T-helper 2 cell (primary cell): ENCODE measurements at places on chromosomes 3 and 15.

DNA sequence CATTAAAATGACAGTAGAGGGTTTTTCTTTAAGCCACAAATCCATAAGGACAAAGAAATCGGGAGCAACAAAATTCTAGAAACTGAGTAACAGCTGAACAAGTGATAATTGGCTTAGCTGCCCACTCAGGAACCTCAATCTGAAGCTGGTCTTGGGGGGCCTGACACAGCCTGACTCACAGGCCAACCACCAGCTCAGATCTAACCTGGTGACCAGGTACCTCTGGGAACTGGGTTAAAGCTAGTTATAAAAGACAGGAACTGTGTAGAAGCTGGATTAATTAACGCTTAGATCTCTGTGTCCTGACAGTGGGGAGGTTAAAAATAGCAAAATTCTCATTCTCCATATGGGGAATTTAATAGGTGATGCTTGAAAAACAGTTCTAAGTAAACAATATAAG lies 161.9 kb downstream of the PLCL2 start:
- no peak for DNase-seq

DNA sequence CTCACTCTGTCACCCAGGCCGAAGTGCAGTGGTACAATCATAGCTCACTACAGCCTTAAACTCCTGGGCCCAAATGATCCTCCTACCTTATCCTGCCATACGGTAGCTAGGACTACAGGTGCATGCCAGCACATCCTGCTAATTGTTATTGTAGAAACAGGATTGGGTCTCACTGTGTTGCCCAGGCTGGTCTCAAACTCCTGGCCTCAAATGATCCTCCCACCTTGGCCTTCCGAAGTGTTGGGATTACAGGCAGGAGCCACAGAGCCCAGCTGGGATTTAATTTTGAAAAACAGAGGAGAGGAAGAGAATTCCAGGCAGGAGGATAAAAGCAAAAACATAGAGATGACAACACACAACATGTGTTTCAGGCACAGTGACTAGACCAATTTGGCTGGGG lies 40.5 kb downstream of the SFMBT1 start:
- no peak for DNase-seq

- no peak for DNase-seq
These were observed 34.4 kb upstream of the SLC6A1 start for GRCh38 chr3:10957976-10958749.

DNA sequence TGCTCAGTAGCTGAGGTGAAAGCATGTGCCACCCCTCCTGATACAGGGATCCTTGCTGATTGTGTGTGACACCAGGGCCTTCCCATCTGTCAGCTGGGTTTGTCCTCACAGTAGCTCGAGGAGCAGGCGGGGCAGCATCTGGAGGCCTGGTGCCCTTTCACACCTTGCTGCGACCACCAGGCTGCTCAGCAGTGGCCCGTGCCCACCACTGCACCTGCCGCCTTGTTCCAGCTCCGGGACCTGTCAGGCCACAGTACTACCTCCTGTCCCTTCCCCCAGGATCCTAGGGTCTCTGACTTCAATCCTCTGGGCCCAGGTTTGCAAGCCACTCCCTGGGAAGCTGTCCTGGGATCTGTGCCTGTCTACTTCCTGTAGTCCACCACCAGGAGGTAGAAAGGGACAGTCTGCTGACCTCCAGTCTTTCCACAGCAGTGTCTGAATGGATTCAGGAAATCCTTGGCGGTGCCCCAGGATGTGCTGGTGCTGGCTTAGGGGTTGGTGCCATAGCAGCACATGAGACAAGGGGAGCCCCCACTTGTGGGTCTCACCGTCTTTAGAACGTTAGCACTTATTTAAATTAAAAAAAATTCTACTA lies 27.5 kb downstream of the APBA2 start:
- DNase-seq, result no peak

DNA sequence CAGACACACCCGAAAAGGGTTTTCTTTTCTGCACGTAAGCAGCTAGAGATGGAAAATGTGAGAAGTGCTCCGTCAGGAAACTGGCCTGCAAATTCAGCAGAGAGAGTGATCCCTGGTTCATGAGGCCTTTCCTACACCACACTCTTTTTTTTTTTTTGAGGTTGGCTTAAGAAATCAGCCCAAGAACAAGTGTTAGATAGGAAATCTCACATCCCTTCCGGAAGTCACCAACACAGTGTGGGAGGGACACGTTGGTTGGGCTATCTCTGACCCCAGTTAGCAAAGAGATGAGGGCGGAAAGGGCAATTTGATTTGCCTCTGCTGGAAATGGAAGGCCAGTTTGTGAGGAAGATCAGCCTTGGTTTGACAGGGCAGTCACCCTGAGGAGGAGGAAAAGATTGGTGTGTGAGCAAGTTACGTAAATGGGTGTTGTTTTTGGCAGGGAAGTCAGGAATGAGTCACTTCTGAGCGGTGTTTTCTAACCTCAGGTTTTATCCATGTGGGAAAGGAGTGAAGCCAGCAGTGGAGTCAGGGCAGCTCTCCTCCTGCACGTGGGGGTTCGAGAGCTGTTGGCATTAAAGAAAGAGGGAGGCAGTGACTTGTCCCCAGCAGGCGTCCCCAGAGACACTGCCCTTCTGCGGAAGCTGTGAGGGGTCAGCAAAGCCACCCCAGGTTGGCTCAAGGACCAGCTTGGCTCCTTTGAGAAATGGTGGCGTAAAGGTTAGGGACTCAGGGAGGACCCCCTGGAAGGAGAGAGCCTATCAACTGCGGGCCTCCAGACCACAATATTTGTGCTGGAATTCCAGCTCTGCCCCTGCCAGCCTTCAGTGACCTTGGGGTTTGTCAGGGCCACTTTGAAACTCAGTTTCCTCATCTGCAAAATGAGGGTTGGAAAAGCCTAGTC lies 237.6 kb upstream of the BHLHE40 start:
- no peak for DNase-seq

DNA sequence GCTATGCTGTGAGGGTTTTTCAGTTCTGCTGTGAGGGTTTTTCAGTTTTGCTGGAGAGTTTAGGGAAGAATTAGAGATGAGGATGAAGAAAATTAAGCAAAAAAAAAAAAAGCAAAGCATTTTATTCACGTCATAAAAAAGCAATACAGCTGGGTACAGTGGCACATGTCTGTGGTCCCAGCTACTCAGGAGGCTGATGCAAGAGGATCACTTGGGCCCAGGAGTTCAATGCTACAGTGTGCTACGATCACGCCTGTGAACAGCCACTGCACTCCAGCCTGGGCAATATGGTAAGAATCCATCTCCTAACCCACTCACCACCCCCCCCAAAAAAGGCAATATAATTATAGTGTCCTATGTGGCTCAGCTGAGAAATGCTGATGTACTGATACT lies 162.7 kb downstream of the MAGI1 start:
- no peak for DNase-seq

- DNase-seq, result no peak
These were observed 108.1 kb downstream of the USP13 start for GRCh38 chr3:179760944-179761343.

DNA sequence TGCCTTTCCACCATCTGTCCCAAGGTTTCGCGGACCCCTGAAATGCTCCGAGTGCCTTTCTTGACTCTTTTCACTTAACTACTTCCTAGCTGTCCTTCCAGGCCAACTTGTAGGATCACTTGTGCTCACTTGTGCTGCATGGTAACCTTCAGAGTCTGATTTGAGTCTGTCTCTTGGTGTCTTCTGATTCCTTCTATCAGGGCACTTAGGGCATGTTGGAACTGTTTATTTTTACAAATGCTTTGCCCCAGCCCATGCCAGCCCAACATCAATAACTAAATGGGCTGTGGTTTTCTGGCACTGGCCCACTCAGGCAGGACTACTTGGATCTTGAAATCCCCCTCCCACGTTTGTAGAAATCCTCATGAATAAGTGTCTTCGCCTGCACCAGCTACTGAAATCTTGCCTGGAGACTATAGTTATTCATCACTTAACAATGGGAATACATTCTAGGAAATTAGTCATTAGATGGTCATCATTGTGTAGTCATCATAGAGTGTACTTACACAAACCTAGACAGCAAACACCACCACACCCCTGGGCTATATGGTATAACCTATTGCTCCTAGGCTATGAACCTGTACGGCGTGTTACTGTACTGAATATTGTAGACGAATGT lies 123.1 kb upstream of the STRIT1 start:
- no peak for DNase-seq

GRCh38 chr15:45083223-45083622 lies 30.7 kb downstream of the DUOX2 start:
- DNase-seq, result no peak

DNA sequence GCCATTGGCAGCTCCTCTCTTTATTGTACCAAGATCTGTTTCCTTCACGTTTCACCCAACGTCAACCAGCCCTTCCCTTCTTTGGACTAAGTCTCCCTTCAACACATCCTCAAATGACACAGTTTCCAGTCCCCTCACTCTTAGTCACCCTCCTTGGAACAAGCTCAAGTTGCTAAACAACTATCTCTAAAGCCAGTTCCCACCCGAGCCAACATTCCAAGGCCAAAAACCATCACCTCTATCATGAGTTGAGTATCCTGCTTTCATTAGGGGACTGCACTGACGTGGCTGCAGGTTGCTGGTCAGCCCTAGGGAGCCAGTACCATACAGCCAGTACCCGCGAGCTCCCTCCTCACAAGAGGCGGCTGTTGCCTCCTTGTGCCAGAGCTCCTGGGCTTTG lies 73.8 kb downstream of the LIPC start:
- no peak for DNase-seq

- no peak for DNase-seq
These were observed 30.8 kb downstream of the PCOLCE2 start for GRCh38 chr3:142858043-142858442.

GRCh38 chr3:117719316-117719926 lies 1009.8 kb downstream of the TUSC7 start:
- no peak for DNase-seq

- DNase-seq, result no peak
These were observed 12.3 kb downstream of the ARL13B start for GRCh38 chr3:93992207-93992606.

DNA sequence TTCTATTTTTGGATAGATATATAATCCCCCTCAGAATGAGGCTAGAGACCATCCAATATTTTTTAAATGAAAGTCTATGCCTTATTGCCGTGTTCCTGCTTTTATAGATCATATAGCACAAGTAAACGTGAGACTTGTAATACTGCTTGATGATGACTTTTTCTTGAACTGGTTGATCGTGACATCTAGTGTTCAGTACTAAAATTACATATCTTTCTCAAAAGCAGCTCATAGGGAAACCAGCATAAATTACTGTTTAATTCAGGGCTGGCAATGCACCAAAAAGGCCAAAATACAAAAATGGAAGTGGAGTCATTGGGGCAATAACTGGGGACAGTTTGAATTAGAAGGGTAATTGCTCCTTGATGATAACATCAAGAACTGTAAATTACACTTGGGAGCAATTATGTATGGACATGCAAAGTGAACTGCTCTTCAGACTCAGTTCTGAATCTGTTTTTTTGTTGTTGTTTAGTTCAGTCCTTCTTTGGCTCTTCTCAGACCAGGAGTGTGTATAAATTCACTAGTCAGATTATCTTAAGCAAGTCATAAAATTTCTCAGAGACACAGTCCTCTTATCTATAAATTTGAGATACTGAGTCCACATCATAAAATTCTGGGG lies 325.3 kb downstream of the THSD4 start:
- DNase-seq, result no peak
